Uterus (tissue), 4 donors: ENCODE measurements at places on chromosomes 11 and 22. TPM values are rescaled to one million over a fixed set of nuclear protein-coding genes. Genes with fewer than 3 reads are reported as not detected.

GRCh38 chr11:9574622-9575259, 1.3 kb downstream of the WEE1 start:
- H3K27me3 ChIP-seq = no peaks in the 10 kb centered on the region
- DNase-seq = peak; percentile 57
- H3K4me1 ChIP-seq = no peaks in the 10 kb centered on the region
- H3K27ac ChIP-seq = peak overlapping the region; percentile 97
- H3K36me3 ChIP-seq = no peaks in the 10 kb centered on the region

GRCh38 chr22:31155422-31155821, 4.6 kb upstream of the RNF185 start:
- peak overlapping the region; percentile 90 for H3K27ac ChIP-seq
- no peak for DNase-seq
- H3K4me3 ChIP-seq = no peak overlapping the region
- H3K27me3 ChIP-seq = no peaks in the 10 kb centered on the region
- H3K36me3 ChIP-seq = no peaks in the 10 kb centered on the region
- peaks cover 6% of the 10 kb centered on the region for H3K4me1 ChIP-seq

DNA sequence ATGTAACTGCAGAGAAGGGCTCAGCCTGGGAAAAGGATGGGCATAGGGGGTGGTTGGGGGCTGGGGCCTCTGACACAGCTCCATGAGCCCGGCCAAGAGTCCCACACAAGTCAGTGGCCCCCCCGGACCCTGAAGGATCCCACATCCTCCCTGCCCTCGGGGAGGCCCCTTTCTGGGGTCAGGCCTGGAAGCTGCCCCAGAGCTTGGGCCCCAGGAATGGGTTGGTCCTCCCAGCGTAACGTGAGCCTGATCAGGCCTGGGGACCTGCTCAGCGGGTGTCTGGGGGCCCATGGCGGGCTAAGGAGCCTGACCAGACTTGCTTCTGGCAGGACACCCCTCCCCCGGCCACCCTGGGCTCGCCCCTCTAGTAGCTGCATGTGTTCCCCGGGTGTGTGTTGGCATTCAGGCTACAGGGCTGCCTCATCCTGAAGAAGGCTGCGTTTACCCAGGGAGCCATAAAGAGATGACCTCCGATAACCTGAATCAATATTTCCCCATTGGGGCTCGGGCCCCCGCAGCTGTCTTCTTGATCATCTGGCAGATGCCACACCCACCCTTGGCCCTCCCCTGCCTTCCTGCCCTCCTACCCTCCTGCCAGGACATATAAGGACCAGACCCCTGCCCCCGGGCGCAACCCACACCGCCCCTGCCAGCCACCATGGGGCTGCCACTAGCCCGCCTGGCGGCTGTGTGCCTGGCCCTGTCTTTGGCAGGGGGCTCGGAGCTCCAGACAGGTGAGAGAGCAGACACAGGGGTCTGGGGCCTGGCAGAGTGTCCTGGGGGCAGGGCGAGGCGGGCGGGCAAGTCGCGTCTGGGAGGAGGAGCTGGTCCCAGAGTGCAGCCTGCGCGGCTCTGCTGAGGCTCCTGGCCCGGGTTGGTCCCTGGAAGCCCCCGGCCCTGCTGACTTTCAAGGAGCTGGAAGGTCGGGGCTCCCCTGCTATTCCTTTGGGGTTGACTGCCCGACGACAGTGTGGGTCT, at the start of gene MUC2:
Gene MUC2 (plus strand): TSS at position 631 of the 978 bp plus-strand sequence.
- no peaks in the 10 kb centered on the region for H3K27me3 ChIP-seq
- H3K36me3 ChIP-seq = no peaks in the 10 kb centered on the region
- no peaks in the 10 kb centered on the region for H3K4me1 ChIP-seq
- H3K27ac ChIP-seq = no peak within 1 kb of the TSS
- peak; percentile 11 for DNase-seq

DNA sequence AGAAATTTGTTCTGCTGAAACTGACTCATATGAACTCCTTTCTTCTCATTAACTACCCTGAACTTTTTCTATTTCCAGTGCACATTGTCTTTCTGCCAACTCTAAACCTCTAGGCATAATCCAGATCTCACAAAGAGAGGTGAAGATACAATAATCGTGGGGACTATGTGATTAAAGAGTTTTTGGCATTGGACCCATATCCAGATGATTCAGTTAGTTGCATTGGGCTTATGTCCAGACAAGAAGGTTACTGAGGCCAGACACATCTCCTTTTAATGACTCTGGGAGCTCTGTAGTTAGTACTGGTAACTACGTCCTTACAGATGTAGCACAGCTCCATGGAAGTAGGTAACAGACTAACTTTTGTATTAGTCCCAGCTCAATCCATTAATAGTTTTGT, 273.0 kb downstream of the CASP12 start:
- DNase-seq = no peak
- H3K27me3 ChIP-seq = no peaks in the 10 kb centered on the region
- no peak overlapping the region for H3K27ac ChIP-seq
- no peaks in the 10 kb centered on the region for H3K36me3 ChIP-seq

DNA sequence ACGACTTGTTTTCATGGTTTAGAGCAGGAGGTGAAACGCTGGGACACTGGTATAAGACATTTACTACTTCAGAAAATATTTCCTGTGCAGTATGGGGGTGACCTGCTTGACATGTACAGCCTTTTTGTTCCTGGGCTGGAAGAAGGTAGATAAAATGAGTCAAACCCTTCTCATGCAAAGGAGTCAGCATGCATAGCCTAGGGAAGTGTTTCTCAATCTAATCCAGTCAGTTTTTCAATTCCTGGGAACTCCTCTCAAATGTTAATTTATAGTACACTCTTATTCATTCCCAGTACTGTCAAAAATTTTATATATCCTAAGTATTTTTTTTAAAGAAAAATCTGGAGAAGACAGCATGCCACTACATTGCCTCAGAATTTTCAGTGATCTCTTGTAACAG, 154.7 kb upstream of the GUCY1A2 start:
- DNase-seq = no peak
- no peak overlapping the region for H3K4me3 ChIP-seq
- H3K36me3 ChIP-seq = no peaks in the 10 kb centered on the region
- no peak overlapping the region for H3K27ac ChIP-seq

DNA sequence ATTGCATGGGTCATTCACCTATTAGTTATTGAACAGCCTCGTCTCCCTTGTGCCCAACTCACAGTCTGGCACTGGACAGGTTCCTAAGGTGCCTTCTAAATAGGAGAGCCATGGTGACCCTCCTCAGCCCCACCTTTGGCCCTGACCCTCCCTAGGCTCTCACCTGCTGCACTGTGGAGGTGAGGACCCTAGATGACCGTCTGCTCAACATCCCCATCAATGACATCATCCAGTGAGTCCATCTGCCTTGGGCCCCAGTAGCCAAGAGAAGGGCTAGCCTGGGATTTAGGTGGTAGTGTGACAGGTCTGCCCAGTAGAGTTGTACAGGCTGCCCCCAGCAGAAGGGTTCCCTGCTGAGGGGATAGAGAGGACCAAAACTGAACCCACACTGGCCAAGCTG, 13.6 kb downstream of the UCP2 start:
- no peak for DNase-seq
- no peaks in the 10 kb centered on the region for H3K4me1 ChIP-seq
- no peak overlapping the region for H3K4me3 ChIP-seq
- H3K27me3 ChIP-seq = no peaks in the 10 kb centered on the region
- H3K27ac ChIP-seq = no peak overlapping the region

DNA sequence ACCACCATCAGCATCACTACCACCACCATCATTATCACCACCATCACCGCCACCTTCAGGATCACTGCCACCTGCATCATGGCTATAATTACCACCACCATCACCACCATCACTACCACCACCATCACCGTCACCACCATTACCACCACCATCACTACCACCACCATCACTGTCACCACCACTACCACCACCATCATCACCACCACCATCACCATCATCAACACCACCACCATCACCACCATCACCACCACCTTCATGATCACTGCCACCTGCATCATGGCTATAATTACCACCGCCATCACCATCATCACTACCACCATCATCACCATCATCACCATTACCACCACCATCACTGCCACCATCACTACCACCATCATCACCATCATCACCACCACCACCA, 23.5 kb downstream of the CACNG2 start:
- no peaks in the 10 kb centered on the region for H3K27me3 ChIP-seq
- no peak overlapping the region for H3K27ac ChIP-seq
- DNase-seq = no peak
- no peaks in the 10 kb centered on the region for H3K4me1 ChIP-seq
- H3K36me3 ChIP-seq = no peaks in the 10 kb centered on the region

DNA sequence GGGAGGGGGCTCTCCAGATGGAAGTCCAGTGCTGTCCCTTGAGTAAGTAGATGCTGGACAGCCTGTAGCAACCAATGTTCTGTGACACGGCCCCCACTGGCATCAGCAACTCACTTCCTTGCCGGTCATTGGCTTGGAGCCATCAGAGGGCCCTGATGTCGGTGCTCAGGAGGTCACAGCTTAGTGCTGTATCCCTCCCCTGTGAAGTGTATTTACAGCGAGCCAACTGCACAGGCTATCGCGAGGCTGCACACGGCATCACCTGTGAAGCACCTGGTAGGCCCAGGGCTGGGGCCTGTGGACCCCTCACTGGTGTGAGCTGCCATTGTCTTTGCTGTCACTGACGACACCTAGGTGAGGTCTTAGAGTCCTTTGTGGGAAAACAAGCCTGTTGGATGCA, 13.4 kb upstream of the ACR start:
- no peak overlapping the region for H3K4me3 ChIP-seq
- no peak overlapping the region for H3K27ac ChIP-seq
- no peak for DNase-seq
- H3K36me3 ChIP-seq = no peaks in the 10 kb centered on the region
- no peaks in the 10 kb centered on the region for H3K4me1 ChIP-seq
- H3K27me3 ChIP-seq = no peaks in the 10 kb centered on the region

DNA sequence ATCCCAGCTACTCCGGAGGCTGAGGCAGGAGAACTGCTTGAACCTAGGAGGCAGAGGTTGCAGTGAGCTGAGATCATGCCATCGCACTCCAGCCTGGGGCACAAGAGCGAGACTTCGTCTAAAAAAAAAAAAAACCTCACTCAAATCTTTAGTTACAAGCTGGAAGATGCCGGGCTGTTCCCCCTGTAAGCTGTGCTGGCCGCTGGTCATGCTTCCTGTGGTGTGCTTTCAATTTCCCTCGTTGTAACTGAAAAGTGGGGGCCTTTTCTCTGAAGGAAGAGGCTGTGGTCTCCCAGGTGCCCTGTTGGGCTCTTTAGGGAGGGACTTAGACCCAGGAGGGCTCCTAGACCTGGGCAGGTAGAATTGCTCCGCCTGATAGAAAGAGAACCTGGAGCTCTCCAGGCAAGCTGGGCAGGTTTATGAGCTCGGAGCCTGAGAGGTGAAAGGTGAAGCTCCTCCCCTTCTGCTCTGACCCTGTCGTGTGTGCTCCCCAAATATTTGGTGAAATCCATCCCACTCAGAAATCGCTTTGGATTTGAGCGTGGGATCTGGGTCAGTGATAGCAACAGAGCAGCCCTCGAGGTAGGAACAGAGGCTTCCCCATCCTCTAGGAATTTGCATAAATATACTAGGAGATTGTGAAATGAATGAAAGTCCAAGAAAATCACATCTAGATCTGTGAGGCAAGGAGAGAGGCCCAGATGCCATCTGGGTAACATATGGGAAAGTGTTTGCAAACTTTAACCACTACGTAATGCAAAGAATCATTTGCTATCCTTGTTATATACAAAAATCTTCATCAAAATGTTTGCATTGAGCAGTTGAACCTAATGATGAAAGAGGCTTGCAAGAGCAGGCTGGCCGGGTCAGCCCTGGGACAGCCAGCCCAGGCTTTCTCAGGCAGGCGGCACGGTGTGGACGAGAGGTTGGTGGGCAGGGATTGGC, 154.3 kb downstream of the FBXO7 start:
- H3K27me3 ChIP-seq = no peaks in the 10 kb centered on the region
- no peak for DNase-seq
- H3K36me3 ChIP-seq = no peaks in the 10 kb centered on the region
- peak overlapping the region; percentile 68 for H3K27ac ChIP-seq

DNA sequence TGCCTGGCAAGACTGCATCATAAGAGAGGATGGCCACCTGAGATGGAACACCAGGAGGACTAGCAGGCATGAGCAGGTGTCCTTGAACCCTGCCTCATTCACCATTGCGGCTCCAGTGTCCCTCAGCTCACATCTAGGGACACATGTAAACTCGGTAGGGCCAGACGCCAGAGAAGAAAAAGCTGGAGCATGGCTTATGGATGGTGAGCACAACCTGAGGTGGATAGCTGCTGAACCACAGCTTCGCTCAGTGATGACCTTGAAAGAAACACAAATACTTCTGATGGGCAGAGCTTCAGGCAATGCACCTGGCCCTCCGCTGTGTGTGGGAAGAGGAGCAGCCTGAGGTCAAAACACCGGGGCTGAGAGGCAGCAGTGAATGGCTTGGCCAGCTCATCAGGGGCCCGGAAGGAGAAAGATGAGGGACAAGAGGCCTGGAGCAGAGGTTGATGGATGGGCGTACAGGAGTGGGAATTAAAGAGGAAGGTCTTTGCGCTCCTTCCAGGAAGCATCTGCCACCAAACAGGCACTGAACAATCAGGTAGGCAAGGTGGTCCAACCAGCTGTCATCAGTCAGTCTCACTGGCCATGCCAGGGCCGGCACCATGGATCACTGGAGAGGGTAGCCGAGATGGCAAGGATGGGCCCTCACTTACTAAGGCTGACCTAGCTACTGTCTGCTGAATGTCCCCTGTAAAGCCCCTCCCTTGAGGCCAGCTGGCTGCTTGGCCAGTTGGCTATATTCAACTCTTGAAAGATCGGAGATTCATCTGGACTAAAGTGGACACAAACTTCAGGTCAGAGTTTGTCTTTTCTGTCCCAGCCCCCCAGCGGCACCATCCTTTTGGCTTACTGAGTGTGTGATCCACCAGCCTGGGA, 89.7 kb downstream of the MYEOV start:
- H3K36me3 ChIP-seq = no peaks in the 10 kb centered on the region
- no peak overlapping the region for H3K27ac ChIP-seq
- no peaks in the 10 kb centered on the region for H3K4me1 ChIP-seq
- H3K4me3 ChIP-seq = no peak overlapping the region
- H3K27me3 ChIP-seq = no peaks in the 10 kb centered on the region

GRCh38 chr11:128956401-128957201, 13.9 kb upstream of the TP53AIP1 start:
- no peak for DNase-seq
- no peaks in the 10 kb centered on the region for H3K27me3 ChIP-seq
- H3K36me3 ChIP-seq = no peaks in the 10 kb centered on the region

DNA sequence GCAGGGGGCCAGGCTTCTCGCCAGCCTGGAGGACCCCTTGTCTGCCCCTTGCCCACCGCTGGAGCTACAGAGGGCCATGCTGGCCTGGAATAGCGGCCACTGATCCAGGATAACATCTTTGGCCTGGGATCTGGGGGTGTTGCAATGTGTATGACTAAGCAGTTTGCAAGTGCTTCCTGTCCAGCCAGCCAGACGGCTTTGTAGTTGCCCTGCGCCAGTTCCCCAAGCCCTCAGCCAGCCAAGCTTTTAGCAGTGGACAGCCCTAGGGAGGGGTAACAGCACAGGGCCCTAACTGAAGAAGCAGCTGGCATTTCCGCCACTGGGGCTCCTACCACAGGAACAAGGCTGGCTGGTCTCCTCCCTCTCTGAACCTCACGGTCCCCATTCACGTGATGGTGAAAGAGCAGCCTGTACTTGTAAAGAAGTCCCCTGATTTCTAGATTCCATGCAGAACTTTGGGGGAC, 32.1 kb downstream of the UQCR10 start:
- H3K27me3 ChIP-seq = no peaks in the 10 kb centered on the region
- DNase-seq = peak; percentile 91
- peak overlapping the region; percentile 66 for H3K27ac ChIP-seq
- no peak overlapping the region for H3K4me3 ChIP-seq
- H3K4me1 ChIP-seq = peaks cover 11% of the 10 kb centered on the region

The RHOD gene
- 9.4 TPM for total RNA-seq

The LRFN4 gene
- total RNA-seq = 17.0 TPM

The MMP11 gene
- total RNA-seq = 35.8 TPM

The CDON gene
- total RNA-seq = 207 TPM
